HTR-8/SVneo (cell line): ENCODE measurements at places on chromosomes 5 and 9.

DNA sequence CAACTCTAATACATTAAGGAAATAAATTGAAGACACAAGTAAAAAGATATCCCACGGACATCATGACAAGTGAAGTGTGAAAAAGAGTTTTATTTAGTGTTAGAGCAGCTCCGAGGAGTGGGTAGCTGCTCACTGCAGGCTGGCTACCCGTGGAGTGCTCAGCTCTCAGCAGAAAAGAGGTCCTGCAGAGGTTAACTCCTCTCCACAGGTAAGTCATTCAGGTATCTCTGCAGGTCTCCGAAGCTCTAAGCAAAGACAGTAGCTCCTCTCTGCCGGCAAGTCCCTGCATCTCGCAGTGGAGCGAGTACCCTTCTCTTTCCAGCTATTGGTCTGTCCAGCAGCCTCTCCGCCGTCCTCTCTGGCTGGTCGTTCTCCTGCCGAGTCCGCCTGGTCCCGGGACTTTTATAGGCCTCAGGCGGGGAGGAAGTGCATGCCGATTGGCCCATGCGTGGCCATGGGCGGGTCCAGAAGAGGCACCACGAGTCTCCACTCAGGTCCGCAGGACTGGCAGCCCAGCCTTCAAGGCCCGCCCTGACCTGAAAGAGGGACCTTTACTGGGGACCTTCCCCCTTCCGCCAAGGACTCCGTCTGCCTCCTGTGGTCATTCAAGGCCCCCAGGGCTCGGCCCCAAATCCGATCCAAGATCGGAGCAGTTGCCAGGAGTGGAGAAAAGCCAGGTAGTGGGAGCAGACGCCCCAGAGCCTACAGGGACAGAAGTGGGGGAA is 29.9 kb downstream of the BTNL9 start:
- DNase-seq, result no peak

- DNase-seq, result no peak
Measured at GRCh38 chr9:17138503-17138902, 3.7 kb downstream of the CNTLN start.

DNA sequence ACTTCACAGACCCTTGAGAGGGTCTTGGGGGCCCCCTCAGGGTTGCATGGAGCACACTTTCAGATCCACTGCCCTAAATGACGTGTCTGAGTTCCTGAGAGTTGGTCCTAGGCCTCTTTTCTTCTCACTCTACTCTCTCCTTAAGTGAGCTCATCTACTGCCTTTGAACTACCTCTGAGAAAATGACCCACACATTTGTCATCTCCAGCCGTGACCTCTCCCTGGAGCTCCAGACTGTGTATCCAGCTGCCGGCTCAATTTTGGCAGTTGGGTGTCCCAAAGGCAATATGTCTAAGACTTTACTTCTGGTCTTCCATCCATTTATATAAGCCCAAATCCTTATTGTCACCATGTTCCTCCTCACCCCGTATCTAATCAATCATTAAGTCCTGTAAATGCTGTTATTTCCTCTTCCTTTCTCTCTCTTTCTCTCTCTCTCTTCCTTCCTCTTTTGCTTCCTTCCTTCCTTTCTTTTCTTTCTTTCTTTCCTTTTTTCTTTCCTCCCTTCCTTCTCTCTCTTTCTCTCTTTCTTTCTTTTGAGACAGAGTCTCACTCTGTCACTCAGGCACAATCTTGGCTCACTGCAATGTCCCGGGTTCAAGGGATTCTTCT is 51.2 kb upstream of the HSPA9 start:
- DNase-seq, result no peak

DNA sequence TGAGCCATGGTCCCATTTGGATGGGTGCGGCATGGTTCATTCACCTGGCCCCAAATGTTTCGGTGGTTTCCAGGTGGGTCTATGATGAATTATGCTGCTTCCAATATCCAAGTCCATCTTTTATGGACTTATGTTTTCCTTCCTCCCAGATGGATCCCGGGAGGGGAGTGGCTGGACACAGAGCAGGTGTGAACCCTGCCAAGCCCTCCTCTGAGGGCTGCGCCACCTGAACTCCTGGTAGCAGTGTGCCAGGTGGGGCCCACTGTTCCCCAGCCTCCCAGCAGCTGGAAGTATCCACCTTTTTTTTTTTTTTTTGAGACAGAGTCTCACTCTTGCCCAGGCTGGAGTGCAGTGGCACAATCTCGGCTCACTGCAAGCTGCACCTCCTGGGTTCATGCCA is 42.9 kb downstream of the WNK2 start:
- DNase-seq, result no peak

DNA sequence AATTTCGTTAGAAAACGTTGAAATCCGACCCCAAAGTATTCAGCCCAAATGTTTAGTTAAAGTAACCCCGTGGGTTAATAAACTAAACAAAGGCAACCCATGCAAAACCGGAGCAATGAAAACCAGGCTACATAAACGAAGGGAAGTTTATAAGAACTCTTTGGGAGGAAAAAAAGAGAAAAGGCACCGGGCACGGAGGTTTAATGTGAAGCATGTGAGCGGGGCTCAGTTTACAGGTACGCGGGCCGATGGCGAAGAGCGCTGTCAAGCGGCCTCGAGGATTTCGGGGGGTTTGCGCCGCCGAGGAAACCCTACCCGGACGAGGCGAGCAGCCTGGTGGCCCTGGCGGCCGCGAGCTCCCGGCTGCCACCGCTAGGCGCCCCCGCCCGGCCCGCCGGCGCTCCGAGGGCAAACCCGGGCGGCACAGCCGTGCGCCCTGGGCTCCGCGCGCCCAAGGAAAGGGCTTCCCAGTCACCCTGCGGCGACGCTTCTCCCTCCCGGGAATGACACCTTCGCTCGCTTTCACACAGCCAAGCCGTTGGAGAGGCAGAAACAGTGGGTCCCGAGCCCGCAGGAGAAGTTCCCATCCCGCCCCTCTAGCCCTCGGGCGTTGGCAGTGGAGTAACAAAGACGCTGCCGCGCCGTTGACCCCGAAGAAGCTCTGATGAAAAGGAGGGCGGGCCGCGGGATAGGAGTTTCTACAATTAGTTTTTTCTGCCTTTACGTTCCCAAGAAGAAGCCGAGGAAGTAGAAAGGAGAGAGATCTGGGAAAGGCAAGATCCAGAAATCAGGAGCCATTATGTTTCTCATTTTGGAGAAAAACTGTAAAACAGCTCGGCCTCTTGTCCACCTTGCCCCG is 126.0 kb downstream of the TMEM174 start:
- peak; percentile 59 for DNase-seq

DNA sequence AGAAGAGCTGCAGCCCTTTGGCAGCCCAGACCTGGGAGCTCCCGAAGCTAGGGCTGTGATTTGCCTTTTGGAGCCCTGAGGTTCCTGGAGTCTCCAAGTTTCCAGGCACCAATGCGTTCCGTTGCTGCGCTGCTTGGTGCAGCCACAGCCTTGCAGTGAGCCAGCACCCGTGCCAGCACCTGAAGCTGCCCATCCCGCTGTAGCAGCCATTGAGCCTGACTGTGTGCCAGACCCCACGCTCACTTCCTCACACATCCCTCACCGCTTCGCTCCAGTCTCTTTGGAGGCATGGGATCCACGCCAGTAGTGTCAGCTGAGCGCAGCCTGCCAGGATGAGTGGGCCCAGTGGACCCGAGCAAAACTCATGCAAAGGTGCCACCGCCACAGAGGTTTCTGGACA is 22.5 kb upstream of the C9orf72 start:
- DNase-seq, result no peak

DNA sequence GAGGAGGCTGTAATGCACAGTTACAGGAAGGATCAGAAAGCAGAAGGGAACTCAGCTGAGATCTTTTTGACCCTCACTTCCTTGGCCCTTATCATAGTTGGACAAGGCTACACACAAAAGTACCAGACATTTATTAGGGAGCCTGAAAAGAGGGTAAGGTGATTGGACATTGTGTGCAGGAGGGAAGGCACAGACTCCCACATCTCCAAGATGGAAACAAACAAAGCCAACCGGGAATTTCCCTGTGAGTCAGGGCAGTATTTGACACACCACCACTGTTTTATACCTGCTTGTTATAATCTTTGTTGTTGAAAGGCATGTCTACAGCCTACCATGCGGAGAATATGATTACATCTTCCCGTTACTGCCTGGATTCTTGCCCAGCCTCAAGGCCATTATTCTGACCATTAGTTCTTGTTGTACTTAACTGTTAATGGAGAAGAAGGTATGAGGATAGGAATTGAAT is 3.0 kb upstream of the CCNG1 start:
- no peak for DNase-seq

- DNase-seq, result no peak
Measured at GRCh38 chr5:44089424-44090144, 299.6 kb downstream of the FGF10 start.

- DNase-seq, result no peak
Measured at GRCh38 chr9:132505991-132506655, 76.3 kb upstream of the BARHL1 start.
